ENCODE measurements at places on chromosomes 6 and 20.

GRCh38 chr6:90586546-90586835, 381 bp downstream of the MAP3K7 start:
- peak; percentile 18 for DNase-seq

DNA sequence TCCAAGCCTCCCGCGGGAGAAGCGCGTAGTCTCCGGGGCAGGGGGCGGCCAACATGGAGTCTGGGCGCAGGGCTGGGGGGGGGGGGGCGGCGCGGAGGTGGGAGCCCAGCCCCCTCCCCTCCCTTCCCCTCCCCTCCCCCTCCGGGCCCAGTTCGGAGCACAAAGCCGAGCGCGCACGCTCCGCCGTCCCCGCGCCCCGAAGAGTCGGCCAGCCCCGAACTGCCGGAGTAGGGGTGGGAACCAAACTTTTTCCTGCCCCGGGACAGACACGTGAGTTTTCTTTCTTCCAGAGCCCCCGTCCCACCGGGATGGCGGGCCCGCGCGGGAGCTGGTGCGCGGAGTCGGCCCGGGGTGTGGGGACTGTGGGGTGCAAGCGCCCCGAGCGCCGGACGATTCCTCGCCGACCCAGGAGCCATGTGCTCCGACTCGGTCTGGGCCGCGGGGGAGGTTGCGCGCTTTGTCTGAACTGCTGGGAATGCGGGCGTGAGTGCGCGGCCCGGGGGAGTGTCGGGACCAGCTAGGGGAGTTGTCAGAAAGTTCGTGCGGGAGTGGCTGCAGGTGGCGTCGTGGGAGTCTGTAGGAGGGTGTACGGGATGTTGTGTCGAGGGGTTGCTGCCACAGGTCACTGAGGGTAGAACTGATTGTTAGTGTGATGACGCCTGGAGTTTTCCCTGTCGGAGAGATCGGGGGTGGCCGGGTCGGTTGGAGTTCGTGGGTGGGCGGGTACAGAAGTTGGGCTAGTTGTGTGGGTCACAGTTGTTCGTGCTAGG, 1.2 kb downstream of the TGIF2 start:
- DNase-seq = peak; percentile 60

GRCh38 chr20:19886661-19887288, 128.7 kb downstream of the RIN2 start:
- no peak for DNase-seq

GRCh38 chr20:63568986-63569949, 4.8 kb downstream of the HELZ2 start:
- DNase-seq = no peak

DNA sequence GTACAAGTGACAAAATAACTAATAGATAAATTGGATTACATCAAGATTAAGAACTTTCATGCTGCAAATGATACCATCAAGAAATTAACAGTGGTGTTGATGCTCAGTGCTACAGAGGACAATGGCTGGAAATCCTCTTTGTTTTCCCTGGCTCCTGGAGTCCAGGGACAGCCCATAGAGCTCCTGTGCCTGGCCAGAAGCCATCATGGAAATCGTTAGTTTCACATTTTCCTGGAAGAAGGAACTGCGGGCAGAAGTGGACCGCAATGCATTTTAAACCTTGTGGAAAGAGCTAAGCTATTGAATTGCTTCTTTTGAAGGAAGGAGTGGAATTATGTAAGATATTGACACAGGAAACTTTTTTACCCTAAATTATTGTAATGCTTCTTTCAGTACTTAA, 276.0 kb downstream of the GJA1 start:
- DNase-seq = no peak

GRCh38 chr20:32752458-32753250, 9.4 kb upstream of the COMMD7 start:
- DNase-seq = no peak

DNA sequence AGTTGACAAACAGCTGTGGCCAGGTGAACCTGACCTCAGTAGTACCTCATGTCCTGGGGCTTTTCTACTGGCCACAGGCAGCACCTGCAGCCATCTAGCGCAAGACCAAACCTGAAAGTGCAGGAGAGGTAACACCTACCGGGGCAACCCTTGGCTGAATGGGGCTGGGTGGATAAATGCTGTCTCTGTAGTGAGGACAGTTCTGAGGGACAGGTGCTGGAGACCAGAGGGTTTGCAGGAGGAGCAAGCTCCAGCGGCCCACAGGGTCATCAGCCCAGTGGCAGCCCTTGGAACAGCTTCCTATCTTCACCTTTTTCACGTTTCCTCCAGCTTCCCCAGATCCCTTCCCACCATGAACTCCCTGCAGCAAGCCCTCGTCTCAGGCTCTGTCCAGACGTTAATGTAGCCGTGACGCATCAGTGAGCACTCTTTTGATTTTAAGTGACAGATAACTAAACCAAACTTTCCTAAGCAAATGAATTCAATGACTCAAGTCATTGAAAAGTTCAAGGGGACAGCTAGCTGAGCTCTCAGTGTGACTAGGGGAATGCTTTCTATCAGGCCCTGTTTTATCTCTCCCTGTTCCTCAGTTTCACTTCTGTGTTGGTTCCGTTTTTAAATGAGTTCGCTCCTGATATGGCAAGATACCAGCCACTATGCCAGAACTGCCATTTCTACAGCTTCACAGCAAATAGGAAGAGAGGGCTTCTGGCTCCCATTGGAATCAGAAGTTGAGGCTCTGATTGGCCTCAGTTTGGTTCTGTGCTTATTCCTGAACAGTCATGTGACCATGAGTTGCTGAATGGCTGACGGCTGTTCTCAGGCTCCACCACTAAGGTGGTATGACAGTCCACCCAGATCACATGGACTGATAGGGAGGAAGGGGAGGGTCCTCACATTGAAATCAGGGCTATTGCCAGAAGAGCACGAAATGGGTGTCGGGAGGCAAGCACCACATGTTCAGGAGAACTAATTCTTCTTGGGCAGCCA, 12.1 kb upstream of the PFDN4 start:
- no peak for DNase-seq

DNA sequence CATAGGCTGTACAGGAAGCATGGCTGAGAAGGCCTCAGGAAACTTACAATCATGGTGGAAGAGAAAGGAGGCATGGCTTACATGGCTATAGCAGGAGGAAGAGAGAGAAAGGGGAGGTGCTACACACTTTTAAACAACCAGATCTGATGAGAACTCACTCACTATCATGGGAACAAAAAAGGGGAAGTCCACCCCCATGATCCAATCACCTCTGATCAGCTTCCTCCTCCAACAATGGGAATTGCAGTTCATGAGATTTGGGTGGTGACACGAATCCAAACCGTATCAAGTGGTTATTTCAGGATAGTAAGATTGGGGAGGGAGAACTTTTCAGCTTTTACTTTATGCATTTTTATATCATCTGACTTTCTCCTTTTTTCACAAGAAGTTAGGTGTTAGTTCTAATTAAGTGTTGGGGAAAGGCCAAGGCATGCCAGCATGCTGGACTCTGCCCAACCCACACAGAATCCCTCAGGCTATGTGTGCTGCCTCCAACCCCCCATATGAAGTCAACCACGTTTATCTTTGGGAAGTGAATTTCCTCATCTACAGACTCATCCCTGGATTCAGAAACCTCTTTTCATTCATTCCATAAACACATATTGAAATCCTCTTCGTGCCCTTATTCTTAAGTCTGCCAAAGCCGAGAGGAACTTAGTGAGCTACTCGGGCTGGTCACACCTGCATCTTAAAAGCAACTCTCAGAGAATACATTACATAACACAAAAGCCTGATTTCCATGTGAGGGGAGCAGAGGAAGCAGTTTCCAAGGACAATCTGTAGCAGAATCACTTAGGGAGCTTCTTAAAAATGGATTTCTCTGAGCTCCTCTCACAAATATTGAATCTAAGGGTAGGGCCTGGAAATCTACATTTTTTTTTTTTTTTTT, 16.7 kb upstream of the CLIC5 start:
- DNase-seq = no peak

DNA sequence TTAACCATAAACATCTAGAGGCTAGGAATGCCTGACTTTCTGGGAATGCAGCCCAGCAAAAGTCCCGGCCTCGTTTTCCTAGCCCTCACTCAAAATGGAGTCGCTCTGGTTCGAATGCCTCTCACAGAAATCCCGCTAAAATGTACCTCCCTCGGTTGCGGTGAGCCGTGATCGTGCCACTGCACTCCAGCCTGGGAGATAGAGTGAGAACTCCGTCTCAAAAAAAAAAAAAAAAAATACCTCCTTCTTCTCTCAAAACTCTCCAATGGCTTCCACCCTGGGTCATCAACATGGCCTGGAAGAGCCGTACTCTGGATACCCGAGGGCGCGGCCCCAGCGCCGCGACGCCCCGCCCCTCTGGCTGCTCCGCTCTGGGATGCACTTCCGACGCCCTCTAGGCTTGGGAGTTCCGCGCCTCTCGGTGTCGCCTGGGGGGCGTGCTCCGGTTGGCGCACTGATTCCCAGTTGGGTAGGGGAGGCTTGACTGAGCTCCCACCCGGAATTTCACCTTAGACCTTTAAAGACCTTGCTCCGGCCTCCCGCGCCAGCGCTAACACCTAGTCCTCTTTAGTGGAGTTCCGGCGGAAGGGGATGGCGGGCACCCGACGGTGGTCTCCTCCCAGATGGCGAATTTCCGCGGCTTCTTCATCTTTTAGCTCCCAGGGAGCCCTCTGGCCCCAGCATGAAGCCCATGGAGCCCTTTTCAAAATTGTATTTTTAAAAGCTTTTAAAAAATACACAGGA, 12.3 kb downstream of the HMGN4 start:
- peak; percentile 84 for DNase-seq

DNA sequence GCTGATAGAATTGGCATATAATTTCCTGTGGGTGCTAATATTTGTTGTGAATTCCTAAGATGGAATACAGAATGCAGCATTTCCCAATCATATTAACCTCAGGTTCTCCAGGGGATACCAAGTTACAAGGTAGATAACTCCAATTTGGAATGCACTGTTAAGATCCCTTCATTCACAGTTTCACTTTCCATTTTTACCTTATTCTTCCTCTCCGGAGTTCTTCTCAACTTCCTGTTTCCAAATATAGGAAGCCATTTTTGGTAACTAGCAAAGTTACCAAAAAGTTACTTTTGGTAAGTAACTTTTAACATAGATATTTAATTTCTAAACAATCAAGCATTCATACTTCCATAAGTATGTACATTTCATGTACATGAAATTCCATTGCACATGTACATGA, 63.5 kb upstream of the PHACTR2 start:
- DNase-seq = no peak

DNA sequence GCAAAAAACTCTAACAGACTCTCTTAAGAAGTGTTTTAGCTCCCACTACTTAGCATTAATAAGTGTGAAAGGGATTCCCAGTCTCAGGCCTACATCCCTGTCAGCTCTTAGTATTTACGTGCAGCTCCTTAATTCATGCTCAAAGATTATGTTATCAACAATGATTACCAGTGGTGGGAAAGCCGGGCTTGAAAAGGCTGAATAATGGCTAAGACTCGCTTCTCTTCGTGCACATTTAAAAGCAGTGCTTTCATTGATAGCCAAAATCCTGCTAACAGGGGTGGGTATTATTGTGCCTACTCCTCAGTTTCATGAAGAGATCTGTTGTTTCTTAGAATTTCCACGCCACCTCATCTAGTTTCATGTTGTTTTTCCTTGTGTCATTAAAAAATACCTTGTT, 518.8 kb downstream of the GRIK2 start:
- no peak for DNase-seq

- no peak for DNase-seq
Observed at GRCh38 chr6:104201557-104201956, 658.2 kb downstream of the HACE1 start.

GRCh38 chr20:59576216-59576953, 28.0 kb upstream of the PHACTR3 start:
- DNase-seq = no peak

DNA sequence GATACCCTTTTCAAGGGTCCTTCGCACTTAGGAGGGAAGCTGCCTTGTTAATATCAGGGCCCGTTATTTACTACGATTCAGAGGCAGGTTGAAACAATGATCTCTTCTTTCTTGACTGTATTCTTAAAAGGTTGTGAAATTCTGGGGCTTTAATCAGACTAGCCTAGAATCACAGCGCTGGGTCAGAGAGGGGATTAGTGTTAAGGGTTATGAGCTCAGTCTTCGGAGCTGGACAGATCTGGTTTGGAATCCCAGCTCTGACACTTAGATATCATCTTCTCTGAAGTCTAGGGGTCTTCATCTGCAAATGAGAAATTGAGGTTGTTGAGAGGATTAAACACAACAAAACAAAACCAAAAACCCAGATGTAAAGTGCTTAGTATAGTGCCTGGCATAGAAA, 77.4 kb downstream of the CD83 start:
- DNase-seq = no peak

DNA sequence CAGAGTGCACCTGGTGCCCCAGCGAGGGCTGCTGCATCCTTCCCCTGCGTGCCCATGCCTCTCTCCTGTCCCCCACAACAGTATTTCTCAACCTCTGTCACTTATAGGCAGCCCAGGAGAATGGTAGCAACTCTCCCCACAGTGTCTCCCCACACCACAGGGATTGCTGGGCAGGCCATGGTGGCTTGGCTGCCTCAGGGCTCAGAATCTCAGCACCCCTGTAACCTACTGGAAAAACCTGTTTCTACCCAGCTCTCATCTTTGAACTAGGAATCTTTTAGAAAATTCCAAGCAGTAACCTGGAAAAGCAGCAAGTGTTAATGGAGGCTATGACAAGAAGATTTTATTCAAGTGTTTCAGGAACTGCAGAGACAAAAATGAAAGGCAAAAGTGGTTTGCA, 38.0 kb downstream of the CD164 start:
- no peak for DNase-seq

DNA sequence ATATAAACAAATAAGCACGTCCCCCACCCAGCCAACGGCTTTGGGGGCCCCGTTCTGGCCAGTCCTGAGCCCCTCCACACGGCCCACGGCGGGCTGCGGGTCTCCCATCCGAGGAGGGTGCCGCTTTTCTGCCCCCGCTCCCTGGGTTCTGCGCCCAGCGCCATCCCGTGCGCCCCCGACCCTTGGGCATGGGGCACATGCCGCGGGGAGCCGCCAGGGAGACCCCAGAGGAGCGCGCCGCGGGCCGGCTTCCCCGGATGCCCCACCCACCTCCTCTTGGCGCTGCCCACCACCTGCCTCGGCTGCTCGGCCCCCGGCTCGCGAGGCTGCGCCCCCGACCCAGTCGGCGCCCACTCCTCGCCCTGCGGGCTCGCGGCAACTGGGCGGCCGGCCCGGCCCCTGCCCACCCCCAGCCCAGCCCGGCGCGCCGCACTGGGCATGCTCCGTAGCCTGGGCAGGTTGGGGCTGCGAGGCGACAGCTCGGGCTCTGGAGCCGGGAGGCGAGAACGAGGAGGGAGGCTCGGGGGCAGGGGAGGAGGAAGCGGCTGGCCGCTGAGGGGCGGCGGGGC, 570 bp upstream of the PLCB4 start:
- peak; percentile 86 for DNase-seq

- DNase-seq = no peak
Observed at GRCh38 chr6:10460096-10460495, 45.2 kb upstream of the TFAP2A start.

GRCh38 chr20:20338133-20338730, 29.7 kb upstream of the INSM1 start:
- DNase-seq = no peak

GRCh38 chr6:24233813-24234442, 107.9 kb downstream of the NRSN1 start:
- DNase-seq = no peak

DNA sequence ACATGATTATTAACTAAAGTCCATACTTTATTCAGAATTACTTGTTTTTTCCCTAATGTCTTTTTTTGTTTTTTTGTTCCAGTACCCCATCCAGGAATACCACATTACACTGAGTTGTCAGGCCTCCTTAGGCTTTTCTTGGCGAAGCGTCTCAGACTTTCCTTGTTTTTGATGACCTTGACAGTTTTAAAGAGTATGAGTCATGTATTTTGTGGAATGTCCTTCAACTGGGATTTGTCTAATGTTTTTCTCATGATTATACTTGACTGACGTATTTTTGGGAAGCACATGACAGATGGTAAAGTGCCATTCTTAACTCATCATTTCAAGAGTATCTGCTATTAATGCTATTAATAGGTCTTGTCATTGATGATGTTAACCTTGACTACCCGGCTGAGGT, 23.6 kb downstream of the ENPP1 start:
- no peak for DNase-seq
